SW480 (cell line): ENCODE measurements at places on chromosomes 1 and 21.
A peak's percentile ranks its signal among the peaks of the same experiment; 100 is the strongest.

DNA sequence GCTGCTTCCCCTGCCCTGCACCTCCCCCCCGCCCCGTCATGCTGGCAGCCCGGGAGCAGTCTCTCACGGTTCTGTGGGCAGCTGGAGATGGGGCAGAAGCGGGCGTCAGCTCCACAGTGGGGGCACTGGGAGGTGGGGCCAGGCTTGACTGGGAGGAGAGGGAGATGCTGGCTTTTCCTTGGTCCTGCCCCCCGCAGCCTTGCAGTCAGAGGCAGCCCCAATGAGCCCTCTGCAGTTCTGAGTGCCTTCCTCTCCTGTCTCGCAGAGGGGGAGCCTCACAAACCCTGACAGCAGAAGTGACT is 21.7 kb downstream of the ARHGEF10L start:
- DNase-seq, result no peak

DNA sequence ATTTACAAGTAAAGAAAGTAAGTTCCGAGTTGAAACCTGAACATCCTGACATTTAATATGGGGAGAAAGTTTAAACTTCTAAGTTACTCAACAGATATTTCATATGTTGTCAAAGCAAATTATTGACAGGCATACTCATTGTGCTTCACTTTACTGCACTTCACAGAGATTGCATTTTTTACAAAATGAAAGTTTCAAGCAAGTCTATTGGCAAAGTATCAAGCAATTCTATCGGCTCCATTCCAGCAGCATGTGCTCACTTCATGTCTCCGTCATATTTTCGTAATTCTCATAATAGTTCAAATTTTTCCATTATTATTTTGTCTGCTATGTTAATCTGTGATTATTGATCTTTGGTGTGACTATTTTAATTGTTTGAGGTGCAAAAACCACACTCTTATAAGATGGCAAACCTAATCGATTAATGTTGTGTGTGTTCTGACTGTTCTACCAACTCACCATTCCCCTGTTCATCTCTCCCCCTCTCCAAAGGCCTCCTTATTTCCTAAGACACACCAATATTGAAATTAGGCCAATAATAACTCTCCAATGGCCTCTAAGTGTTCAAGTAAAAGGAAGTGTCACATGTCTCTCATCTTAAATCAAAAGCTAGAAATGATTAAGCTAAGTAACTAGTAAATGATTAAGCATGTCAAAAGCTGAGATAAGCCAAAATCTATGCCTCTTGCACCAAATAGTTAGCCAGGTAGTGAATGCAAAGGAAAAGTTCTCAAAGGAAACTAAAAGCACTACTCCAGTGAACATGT is 68.2 kb upstream of the BCL9 start:
- DNase-seq, result no peak

GRCh38 chr1:245751116-245751515 is 596.3 kb downstream of the KIF26B start:
- DNase-seq, result no peak

DNA sequence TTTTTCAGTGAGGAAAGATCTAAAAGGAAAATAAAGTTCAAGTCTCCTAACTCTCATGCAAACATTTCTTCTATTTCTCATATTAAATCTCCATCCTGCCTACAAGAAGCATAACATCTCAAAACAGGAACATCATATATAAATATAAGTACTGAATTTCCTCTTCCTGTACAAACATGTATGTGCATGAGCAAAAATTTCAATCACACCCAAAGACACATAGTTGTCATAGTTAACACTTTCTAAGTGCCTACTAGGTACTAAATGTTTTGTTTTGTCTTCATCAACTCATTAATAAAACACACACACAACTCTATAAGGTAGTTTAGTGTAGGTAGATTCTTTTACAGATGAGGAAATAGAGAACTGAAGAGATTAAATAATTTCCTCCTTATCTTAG is 237.1 kb upstream of the ADGRL2 start:
- DNase-seq, result no peak

GRCh38 chr1:46547481-46548383 is 3.7 kb downstream of the KNCN start:
- peak; percentile 41 for DNase-seq

GRCh38 chr21:25895565-25896205 is 160.9 kb downstream of the GABPA start:
- DNase-seq, result peak; percentile 21

DNA sequence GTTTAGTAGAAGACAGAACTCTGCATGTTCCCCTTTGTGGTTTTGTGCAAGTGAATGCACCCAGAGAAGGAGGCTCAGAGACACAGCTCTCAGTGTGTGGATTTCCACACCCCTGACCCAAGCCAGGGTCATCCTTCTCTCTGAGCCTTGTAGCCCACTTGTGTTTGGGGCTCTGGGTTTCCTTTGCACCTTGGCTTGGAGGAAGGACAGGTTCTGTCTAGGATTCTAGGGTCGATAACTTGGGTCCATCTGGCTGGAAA is 27.2 kb downstream of the MYOG start:
- DNase-seq, result no peak

GRCh38 chr1:83593073-83593472 is 405.9 kb downstream of the TTLL7 start:
- DNase-seq, result no peak

DNA sequence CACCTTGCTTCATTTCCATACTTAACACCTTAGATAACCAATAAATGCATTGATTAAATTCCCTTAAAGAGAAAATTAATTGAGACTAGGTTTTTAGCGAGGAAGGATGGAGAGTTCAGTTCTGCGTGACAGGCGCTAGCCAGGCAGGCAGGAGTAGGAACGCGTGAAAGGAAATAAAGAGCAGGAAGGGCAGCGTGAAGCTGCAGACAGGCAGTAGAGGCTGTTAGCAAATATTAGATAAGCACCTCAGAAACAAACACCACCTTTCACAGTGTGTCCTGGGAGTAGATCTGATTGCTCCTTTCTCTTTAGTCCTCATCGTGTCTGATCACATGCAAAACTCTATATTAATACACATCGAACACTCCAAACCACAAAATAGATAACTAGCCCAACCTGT is 282.7 kb upstream of the ADGRL2 start:
- no peak for DNase-seq

DNA sequence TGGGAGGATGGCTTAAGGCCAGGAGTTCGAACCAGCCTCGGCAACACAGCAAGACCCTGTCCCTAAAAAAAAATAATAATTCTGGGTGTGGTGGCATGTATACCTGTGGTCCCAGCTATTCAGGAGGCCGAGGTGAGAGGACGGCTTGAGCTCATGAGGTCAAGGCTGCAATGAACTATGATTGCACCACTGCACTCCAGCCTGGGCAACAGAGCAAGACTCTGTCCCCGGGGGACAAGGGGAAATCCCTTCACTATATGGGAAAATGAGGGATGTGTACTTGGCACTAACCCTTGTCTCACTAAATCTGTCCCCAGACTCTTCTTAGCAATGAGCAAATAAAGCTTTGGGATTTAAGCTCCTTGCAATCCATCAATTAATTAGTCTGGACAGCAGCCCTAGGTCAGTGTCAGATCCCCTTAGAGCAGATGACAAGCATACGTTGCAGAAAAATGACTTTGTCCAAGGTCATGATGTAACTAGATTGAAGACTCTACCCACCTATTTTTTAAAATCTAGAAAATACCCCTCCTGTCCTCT is 9.4 kb downstream of the KDM5B start:
- no peak for DNase-seq

GRCh38 chr1:230084408-230085177 is 17.6 kb downstream of the GALNT2 start:
- DNase-seq, result peak; percentile 88

DNA sequence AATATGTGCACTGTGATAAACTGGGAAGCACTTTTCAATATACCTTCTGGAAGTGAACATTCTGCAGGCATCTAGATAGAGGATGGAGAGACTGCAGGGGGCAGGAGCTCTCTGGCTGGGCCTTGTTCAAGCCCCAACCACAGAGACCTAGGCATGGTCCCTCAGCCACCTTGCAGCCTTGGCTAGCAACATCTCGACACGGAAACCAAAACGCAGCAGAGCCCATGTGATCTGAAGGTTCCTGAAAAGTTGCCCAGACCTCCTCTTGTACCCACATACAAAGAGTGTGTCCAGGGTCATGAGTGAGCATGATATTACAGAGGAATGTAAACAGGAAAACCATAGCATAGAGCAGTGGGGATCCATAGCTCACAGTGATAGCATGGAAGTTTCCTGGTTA is 33.1 kb upstream of the SAMD11 start:
- DNase-seq, result no peak
